ENCODE measurements at places on chromosomes 2 and 18.

DNA sequence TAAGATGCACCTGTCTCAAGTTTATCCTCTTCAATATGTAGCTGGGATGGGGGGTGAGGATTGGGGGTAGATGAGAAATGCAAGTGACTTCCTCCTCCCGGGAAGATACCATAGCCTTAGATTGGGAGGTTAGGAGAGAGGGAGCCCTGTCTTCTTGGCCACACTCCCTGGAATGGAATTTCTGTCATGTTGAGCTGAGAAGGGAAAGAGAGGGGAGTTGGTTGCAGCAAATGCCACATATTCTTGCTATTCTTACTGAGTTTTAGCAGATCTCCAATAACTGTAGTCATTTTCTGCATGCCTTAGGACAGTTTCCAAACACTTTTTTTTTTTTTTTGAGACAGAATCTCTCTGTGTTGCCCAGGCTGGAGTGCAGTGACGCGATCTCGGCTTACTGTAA, 35.9 kb downstream of the TAF4B start:
- no peak for DNase-seq

DNA sequence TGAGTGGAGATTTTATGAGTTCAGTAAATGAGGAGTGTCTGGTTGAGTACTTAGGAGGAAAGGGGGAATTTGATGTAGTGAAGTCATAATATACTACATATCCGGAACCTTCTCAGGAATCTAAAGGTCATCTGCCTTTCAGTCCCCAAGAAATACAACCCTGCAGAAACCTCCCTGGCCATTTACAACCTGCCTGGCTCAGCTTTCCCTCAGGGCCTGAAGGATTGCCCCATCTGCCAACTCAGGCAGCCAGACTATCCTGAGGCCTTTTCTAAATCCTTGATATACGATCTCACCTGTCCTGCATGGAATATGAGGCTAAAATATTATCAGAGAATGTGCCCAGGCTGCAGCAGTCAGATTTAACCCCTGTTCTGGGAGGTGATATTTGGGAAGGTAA, 165.4 kb upstream of the SPOPL start:
- no peak for DNase-seq

- no peak for DNase-seq
These were observed 21.4 kb downstream of the KIF3C start for GRCh38 chr2:25960920-25961319.

DNA sequence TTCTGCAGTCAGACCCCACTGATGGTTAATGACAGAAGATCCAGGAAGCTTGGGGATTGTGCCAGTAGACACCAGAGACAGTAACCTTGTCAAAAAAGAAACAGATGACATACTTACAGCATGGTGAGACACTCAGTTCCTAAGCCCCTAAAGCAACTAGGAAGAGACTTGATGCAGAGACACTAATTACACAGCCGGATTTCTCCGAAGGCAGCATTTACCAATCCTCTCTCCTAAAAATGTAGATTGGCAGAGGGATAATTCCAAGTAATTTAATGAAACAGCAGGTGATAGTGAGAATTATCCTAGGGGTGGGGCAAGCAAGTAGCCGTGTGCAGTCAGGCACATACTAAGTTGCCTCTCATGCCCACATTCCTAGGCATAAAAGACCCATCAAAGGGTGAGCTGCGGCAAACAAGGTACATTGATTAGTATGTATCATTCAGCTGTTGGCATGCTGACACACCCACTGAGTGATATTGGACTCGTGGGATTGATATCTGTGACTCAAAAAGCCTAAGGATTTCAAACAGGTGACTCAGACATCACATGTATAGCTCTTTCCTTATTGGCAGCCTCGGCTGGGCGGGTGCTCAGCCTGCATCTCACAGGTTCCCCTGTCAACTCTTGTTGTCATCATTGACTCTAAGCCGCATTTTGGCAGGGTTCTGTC, 296.7 kb upstream of the ATP5MC3 start:
- no peak for DNase-seq

DNA sequence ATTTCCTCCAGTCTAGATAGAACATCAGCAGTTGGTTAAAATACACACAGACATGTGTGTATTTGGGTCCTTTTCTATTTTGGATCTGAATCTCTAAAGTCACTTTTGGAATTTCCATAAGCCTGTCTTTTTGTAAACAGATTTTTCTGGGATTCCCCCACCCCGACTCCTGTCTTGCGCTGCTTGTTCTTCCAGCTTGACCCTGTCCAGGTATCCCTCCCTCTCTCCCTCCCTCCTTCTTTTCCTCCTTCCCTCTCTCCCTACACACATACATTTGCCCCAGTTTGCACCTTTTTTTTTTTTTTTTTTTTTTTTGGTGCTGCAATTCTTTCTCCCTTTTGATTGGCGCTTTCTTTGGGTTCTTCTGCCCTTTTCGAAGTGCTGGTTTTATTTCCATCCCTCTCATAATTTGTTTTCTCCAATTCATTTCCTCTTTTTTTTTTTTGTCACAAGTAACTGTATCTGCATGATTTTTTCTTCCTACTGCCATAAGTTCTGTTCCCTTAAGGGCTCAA, 114.8 kb upstream of the SERTAD2 start:
- no peak for DNase-seq

- no peak for DNase-seq
These were observed 273.7 kb upstream of the KYNU start for GRCh38 chr2:142603759-142604158.

DNA sequence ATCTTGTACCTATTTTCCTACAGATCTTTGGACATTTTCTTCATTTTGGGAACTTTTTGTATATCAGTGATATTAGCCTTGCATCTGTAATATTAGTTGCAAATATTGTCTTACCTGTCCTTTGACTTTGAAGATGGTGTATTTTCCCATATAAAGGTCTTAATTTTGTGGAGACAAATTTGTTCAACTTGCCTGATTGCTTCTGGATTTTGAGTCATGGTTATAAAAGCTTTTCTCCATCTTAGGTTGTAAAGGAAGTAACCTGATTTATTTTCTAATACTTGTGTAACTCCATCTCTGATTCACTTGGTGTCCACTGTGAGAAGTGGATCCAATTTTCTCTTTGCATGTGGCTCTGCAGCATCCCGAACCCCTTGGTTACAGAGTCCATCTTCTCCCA, 97.7 kb upstream of the OTOS start:
- no peak for DNase-seq

DNA sequence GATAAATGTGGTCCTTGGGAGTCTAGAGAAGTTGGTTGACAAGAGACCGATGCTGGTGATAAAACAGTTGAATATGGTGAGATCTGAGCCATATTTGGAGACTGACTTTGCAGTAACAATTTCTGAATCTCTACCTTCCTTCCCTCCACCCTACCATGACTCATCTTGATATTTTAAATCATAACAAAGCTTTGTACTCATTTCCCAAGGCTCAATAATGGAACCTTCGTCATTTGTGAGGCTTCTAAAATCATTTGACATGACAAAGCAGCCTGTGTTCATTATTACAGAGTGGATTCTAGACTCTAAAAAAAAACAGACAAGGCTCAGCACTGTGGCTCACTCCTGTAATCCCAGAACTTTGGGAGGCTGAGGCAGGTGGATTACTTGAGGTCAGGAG, 38.5 kb upstream of the PDCL3 start:
- no peak for DNase-seq

GRCh38 chr2:232795920-232796319, 19.6 kb upstream of the KCNJ13 start:
- no peak for DNase-seq

DNA sequence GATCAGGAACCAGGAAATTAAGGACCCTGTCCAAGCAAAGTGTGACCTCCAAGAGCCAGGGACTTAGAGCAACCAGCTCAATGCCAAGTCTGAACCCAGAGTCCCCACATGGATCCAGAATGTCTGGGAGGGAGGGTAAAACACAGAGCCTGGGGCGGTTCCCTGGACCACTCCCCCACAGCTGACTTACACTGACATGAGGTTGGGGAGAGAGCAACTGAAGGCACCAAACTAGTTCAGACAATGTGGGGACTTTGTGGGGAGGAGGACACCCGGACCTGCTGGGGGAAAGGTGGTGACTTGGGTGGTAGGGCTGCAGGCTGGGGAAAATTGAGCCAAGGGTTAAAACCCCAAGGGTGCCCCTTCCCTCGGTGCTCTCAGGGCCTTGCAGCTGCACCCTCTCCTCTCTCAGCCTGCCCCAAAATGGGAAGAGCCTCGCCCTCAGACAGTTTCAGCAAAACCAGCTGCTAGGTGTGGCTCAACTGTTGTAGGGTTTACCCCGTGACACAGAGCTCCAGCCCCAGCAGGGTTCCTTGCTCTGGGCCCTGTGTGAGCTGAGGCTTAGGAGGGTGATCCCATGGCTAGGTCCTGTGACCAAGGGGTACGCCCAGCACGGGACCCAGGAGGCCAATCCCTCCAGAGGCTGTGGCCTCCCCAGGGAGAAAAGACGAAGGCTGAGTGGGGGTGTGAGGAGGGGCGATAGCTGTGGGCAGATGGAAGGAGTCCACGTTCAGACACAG, 28.6 kb downstream of the MARCO start:
- DNase-seq, result no peak

- no peak for DNase-seq
These were observed 53.7 kb upstream of the PARD3B start for GRCh38 chr2:204491528-204491927.

DNA sequence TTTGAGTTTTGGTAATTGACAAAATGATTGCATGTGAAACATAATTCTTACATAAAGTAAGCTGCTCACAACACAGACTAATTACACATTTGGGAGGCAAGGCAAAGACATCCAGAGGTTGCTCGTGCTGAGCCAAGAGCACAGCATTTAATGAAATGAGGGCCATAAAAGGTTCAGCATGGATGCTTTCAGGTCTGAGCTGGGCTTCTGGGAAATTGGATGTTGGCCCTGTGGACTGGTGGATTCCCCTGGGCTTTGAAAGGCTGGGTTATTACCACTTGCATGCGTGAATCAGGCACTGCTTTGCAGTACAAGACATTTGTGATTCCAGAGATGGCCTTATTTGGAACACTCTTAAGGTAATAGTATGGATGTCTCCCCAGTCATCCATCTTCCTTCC, 533.5 kb upstream of the NRP2 start:
- DNase-seq, result no peak

DNA sequence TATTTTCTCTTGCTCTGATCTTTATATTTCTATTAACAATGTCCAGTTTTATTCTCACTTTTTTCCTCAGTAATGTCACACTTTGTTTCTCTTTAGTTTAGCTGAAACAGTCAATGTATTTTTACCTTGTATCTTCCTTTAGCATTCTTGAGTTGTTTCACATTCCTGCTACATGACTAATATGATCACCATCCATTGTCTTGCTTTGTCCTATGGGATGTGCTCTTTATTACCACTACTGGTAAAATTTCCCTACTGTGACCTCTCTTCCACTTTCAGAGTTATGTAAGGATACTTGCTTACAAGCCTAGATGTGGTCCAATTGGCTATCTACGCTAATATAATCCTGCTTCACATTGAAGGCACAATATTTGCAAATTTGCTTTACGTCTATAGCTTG, 457.9 kb downstream of the PIK3C3 start:
- no peak for DNase-seq

DNA sequence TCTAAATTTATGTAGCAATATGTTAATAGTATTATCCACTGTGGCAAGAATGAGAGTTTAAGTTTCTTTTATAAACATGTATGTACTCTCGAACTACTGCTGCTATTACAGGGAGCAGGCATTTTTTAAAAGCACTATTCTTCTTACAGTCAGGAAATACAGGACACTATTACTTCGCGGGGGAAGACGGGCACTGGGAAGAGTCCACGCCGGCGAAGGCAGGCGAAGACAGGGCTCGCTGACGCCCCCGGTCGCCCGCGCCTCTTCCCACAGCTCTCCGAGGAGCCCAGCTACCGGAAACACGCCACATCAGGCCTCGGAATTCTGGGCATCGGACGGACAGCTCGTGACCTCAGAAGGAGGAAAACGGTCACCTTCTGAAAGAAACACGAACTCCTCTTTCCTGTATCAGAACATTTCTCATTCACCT, 90.2 kb downstream of the FAM161A start:
- DNase-seq, result no peak

DNA sequence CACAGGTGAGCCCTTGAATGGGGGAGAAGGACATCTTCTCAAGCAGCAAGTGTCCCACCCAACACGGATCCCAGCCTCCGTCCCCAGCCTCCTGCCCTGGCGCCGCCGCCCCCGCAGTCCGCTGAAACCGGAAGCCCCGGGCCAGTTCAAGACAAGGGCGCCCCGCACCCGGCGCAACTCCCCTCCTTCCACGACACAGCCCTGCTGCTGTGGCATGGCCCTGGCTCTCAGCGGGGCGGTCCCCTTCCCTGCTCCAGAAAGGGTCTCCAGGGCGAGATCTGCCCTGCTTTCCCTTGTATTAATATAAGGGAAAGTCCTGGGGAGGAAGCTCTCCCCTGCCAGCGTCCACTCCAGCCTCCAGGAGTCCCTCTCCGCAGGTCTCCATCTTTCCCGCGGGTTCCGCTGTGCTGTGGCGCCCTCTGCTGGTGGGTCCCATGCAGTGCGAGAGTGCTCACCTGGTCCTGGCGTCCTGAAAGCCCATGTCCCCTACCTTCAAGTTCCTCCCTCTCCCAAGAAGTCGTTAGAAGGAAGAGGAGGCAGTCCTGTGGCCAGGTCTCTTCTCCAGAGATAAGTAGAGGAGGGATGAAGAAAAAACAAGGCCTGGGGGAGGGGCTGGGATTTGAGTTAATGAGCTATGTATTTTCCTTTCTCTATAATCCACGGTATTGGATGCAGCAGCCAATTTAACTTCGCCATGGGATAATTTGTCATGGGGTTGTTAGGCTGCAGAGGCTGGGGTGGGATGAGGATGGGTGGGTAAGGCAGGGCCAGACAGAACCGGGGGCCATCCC, 176.0 kb downstream of the SMAD2 start:
- DNase-seq, result no peak

DNA sequence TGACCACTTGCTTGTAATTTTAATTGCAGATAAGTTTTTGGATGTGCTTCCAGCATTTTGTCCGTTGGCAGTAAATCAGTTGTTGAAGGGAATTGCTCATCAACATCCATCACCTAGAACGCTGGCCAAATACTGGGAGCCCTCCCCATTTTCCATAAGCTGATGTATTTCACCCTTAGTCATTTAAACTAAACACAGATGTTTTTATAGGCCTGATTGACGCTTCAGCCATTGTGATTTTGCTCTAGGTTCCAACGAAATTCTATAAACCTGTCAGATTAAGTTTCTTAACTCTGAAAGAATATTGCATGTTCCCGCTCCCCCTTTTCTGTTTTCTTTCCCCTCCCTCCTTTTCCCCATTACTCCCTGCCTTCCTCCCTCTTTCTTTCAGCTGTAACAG, 1.0 kb upstream of the RPRM start:
- DNase-seq, result no peak

DNA sequence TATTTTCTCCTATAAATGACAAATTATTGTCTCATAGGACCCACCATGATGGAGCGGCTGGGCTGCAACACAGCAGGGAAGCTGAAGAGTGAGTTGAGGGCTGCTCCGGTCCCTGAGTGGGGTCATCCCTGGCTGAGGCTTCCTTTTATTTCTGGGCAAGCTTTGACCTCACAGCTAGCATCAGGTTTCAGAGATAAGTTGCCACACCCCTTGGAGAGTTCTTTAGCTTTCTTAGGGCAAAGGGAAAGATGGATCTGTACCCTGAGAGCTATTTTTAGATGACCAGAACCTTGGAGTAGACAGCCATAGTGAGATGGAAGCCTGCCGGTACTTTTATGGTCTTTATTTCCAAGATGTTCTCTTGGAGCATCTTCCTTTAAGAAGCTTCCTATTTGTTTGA, 11.5 kb downstream of the MYL1 start:
- no peak for DNase-seq
